ENCODE measurements at places on chromosomes 4 and X. TPM values are rescaled to one million over a fixed set of nuclear protein-coding genes. Genes with fewer than 3 reads are reported as not detected.

- no peak for DNase-seq
These were observed 228.8 kb downstream of the SHROOM3 start for GRCh38 chr4:76663824-76664223.

GRCh38 chrX:136764206-136764605, 16.5 kb downstream of the ARHGEF6 start:
- DNase-seq, result no peak

DNA sequence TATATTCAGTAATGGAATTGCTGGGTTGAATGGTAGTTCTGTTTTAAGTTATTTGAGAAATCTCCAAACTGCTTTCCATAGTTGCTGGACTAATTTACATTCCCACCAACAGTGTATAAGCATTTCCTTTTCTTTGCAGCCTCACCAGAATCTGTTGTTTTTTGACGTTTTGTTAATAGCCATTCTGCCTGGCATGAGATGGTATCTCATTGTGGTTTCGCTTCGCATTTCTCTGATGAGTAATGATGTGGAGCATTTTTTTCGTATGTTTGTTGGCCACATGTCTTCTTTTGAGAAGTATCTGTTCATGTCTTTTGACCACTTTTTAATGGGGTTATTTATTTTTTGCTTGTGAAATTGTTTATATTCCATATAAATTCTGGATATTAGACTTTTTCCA, 13.6 kb upstream of the MAGED4B start:
- DNase-seq, result no peak

NUDT11 gene
- total RNA-seq, result 13.8 TPM

CLTRN gene
- total RNA-seq, result under 0.01 TPM

KLHL13 gene
- total RNA-seq, result 13.6 TPM

TSPYL2 gene
- 20.6 TPM for total RNA-seq

DNA sequence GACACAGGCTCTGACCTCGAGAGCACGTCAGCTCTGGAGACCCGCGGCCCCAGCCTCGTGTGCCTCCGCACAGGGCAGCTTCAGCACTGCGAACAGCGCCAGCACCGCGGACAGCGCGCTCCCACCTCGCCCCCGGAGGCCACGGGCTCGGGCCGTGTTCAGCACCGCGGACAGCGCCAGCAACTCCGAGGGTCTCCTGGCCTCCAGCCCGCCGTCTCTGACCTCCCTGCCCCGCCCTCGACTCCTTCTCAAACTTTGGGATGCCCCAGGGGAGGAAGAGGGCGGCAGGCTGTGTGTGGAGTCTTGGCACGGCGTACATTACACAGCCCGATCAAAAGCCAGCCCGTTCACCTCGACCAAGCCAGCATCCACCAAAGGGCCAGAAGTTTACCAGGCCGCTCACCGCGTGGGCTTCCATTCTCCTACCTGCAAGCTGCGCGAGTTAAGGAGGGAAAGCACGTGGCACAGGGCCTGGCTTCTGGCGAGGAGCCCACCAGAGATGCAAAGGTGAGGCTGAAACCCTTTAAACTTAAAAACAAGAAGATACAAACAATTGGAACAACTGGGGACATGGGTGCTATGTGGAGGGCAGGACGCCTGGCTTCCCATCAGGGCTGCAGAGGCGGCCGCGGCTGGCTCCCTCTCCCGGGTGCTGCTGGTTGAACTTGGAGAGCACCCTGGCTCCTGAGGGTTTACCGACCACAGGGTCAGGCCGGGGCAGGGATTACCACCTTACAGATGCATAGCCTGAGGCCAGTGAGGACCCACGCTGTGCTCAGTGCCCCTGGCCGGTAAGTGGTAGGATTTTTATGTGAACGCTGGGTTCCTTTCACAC, 4.5 kb upstream of the NKX1-1 start:
- DNase-seq, result peak; percentile 16

DNA sequence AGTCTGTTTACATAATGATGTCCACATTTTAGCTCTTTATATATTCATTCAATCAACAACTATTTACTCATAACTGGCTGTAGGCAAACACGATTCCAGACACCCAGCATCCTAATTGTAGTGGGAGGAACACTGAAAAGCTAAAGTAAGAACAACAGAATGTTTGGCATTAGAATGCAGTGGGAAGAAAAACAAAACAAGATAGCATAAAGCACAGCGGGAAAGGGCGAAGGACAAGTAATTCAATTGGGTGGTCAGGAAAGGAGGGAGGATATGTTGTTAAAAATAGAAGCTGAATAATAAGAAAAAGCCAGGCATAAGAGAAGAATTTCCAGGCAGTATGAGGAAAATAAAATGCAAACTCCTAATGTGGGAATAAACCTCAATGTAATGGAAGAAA, 189.5 kb upstream of the FAT4 start:
- no peak for DNase-seq

- no peak for DNase-seq
These were observed 22.9 kb upstream of the G3BP2 start for GRCh38 chr4:75696071-75696470.

DNA sequence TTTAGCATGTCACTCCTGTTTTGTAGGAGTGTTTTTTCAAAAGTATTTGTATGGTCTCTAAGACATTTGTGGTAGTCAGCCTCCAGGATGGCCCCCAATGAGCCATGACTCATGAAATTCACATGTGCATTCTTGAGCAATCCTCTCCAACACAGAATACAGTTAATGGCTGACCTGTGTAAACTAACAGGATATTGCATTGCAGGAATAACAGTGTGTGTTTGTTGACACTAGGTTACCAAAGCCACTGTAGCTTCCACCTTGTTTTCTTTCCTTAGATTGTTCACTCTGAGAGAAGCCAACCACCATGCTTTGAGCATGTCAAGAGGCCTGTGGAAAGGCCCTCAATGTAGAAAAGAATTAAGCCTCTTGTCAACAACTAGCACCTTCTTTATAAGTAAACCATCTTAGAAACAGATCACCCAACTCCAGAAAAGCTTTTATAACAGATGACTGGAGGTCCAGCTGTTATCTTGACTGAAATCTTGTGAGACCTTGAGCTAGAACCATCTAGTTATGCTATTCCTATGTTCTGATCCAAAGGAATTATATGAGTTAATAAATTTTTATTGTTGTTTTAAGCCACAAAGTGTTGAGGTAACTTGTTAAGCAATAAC, 28.5 kb downstream of the TBCK start:
- DNase-seq, result peak; percentile 95

NPY2R gene
- total RNA-seq, result not detected

GRCh38 chrX:95071621-95072020, 1397.6 kb downstream of the FAM133A start:
- DNase-seq, result peak; percentile 2

SPATA18 gene
- 4.7 TPM for total RNA-seq

HPSE gene
- total RNA-seq, result 0.28 TPM

GRCh38 chr4:98648602-98649001, 9.8 kb downstream of the TSPAN5 start:
- no peak for DNase-seq

SHROOM2 gene
- total RNA-seq, result 8.1 TPM

COL4A5 gene
- 15.0 TPM for total RNA-seq

DNA sequence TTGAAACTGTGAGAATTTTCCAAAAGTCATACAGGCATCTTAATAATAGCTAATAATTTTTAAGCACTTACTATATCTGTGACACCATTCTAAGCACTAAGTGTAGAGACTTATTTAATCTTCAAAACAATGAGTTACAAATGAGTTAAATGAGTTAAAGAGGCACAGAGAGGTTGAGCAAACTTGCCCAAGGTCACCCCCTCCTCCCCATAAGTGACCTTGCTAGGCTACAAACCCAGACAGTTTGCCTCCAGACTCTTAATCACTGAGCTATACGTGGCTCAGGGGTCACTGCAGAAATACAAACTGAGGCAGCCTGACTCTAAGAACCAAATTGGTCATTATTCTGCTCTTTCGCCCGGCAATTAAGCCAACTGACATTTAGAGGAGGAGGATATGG, 15.5 kb downstream of the CTPS2 start:
- DNase-seq, result no peak

DNA sequence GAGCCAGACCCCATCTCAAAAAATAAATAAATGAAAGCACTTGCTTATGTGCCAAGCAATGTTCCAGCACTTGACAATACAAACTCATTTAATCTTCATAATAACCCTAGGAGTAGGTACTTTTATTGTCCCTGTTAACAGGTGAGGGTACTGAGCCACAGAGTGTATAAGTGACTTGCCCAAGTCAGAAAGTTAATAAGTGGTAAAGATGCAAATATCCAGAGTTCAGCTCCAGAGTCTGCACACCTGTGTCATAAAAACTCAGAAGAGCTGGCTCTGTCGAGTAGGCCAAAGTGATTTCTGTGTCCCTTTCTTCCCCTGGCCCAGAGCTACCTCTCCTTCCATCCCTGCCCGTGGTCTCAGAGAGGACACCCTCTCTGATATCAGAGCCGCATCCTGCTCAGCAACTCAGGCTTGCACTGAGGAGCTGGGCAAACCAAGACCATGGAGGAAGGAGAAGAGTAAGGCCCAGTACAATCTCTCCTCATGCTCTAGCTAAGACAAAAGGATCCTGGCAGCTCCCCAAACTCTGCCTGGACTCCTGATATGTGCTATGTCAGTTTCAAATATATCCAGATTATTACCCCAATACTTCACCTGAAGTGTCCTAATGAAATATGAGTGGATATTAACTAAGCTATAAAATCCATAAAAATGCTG, 136.3 kb downstream of the HS6ST2 start:
- DNase-seq, result no peak

GRCh38 chr4:89657931-89658700, 178.8 kb downstream of the SNCA start:
- DNase-seq, result peak; percentile 46

DNA sequence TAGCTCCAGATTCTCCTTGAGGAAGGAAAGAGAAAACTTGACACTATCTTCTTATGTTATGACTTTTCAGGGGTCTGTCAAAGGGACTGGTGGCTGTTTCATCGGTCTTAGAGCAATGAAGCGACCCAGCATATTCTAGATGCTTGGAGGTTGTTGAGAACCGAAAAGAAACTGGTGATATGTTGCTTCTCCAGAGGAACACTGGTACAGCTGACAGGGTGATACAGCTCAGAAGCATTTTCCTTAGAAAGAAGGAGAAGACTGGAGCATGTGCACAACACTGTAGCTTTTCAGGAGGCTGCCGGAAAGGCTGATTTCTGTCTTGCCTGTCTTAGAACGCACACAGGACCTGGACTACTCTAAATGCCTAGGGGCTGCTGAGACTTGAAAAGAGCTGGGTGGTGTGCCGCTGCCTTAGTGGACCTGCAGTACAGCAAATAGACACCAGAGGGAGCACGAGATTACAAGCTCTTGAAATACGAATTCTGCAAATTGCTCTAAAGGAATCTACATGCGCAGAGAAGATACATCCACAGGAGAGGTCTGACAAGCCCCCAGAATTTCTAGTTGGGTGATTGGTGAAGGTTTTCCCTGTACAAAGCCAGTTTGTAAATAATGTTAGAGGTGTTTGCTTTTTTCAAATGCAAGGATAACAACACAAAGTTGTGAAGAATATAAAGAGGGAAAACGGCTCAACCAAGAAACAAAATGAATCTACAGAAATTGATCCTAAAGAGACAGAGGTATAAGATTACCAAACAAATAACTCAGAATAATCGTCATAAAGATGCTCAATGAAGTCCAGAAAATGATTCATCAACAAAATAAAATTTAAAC, 223.1 kb upstream of the DMD start:
- DNase-seq, result peak; percentile 37

DNA sequence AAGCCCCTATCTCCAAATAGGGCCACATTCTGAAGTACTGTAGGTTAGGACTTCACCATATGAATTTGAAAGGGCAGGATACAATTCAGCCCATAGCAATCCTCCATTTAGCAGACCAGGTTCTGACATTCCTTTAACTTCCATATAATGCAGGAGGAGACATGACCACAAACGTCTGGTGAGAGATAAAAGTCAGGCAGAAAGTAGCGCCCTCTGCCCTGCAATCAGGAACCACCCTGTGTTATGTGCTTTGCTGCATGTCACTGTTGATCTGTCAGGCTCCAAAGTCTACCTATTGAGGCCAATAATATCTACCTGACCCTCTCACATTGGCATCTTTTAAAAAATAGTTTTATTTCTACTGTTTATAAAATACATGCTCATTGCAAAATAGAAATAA, 30.2 kb upstream of the SEPSECS start:
- DNase-seq, result no peak

GRCh38 chr4:610411-611261, 14.7 kb upstream of the PDE6B start:
- DNase-seq, result peak; percentile 49

IBSP gene
- not detected for total RNA-seq

DNA sequence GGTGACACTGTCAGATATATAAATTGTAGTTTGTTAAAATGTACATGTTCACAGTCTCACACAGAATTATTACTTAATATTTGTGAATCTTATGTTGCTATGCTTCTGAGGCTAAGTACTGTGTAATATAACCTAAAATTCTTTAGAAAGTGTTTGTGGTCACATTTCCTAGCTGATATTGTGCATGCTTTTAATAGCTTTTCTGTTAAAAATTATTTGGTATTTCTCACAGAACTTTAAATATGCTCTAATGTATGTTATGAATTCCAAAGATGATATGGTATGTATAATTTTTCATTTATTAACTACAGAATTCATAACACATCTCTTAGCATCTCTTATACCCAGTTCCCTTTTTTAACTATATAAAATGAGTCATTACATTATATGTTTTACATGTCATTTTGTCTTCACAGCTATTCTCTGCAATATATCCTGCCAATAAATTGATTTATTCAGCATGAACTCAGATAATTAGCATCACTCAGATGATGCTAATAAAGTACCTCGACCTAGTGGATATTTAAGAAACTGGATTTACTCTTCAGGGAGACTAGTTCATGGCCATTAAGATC, 9.3 kb downstream of the PTPN13 start:
- no peak for DNase-seq

- no peak for DNase-seq
These were observed 64.9 kb upstream of the DYNLT3 start for GRCh38 chrX:37912304-37912703.

DNA sequence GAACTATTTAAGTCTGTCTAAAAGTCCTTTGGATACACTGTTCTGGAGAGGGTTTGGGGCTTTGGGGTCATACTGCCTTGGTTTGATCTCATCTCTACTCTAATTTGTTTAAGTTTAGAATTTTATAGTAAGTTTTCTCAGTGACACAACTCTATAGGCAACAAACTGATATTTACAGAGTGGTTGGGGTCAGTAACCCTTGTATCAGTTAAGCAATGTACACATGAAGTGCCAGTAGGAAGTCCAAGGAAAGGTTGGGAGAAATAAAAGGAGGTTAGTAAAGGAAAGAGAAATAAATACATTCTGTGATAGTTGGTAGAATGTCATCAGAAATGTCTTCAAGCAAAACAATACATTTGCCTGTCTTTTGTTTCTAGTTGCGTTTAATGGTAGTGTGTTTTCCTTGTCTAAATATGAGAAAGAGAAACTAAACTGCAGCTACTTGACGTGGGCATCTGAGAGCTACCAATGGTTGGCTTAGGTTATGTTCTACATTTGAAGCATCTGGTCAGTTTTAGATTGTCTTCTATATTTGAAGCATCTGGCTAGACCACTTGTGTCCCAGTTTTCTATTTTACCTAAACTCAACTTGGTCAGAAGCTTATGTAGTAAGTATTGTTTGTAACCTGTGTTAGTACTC, 6.9 kb downstream of the ATP7A start:
- DNase-seq, result no peak

- DNase-seq, result no peak
These were observed 241.0 kb downstream of the SLC39A8 start for GRCh38 chr4:102104278-102104677.

STATH gene
- total RNA-seq, result not detected

TECRL gene
- not detected for total RNA-seq

MAP3K15 gene
- under 0.01 TPM for total RNA-seq

Data from IMR-90 (cell line).